ENCODE measurements at places on chromosomes 4 and X.

GRCh38 chr4:15740764-15741404 is 37.2 kb upstream of the CD38 start:
- DNase-seq = no peak

GRCh38 chrX:63402106-63402505 is 51.0 kb upstream of the SPIN4 start:
- DNase-seq = no peak

GRCh38 chr4:35934320-35934981 is 309.9 kb downstream of the ARAP2 start:
- peak; percentile 55 for DNase-seq

DNA sequence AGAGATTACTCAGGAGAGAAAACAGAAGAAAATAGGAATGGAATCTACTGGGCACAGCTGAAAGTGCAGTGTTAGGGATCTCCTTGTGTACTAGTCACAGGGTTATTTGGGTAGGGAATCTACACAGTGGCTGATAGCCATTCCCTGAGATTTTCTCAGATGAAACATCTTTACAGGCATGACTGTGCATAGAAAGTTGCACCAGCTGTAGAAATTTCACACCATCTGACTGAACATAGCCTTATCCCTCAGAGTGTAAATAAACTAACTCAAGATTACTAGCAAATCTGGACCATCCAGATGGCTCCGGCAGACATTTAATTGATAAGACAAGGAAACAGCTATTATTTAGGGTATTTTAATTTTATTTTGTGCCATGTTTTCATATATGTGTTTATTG is 2053.5 kb upstream of the TENM3 start:
- DNase-seq = no peak

GRCh38 chr4:139210486-139210885 is 33.5 kb upstream of the ELF2 start:
- DNase-seq = no peak

GRCh38 chrX:20455001-20455400 is 188.3 kb upstream of the RPS6KA3 start:
- DNase-seq = no peak

GRCh38 chr4:10837151-10837550 is 152.6 kb upstream of the CLNK start:
- DNase-seq = no peak

GRCh38 chrX:68868316-68868715 is 39.5 kb downstream of the EFNB1 start:
- no peak for DNase-seq

GRCh38 chrX:55039471-55039870 is 8.7 kb upstream of the ALAS2 start:
- DNase-seq = no peak

DNA sequence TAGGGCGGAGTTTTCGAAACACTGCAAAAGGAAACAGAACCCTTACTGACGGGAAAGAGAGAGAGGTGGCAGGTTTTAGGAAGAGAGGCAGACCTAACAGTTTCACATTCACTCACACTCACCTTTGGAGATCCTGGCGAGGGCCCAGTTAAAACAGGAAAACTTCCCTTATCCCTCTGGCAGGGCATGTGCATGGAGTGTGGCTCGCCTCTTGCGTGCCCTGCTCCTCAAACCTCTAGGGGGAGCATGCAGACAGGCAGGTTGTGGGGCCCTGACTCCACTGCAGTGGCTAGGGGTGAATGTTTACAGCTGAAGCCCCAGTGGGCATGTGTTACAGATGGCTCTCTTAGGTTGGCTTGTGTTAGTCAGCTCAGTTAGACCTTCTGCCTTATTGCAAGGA is 451.5 kb downstream of the UBE2NL start:
- no peak for DNase-seq

DNA sequence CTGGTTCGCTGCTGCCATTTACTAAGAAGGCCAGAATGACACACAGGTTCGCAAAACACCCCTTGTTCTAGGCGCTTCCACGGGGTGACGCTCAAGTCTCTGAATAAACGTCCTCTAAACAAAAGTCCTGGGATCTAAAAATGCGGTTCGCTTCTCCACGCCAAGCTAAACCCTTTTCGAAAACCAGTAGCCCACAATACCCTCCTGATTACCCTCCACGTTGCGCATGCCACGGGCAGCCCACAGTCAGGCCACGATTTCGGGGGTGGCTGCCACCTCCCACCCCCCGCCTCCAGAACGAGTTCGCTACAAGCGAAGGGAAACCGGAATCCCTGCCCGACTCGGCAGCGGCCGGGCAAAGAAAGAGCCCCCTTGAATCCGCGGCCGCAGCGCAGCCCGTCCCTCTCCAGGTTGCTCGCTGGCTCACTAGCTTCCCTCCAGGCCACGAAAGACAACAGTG is 423 bp downstream of the RPL39 start:
- DNase-seq = peak; percentile 68

DNA sequence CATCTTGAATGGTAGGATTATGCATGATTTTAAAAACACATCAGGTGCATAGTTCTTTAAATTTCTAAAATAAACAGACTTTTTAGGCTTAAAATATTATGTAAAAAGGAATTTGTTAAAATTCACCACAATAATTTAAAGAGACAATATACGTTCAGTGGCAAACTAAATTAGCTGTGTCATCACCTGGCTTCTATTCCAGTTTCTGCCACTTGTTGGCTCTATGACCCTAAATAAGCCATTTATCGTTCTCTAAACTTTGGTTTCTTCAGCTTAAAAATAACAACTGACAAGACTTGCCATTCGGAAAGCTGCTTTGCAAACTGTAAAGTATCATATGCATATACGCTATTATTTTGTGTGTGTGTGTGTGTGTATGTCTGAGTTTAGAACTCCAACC is 141.3 kb downstream of the MGST2 start:
- DNase-seq = no peak

- no peak for DNase-seq
Observed at GRCh38 chr4:177427192-177427591, 15.0 kb downstream of the AGA start.

GRCh38 chrX:16892504-16893362 is 22.6 kb upstream of the RBBP7 start:
- peak; percentile 89 for DNase-seq

DNA sequence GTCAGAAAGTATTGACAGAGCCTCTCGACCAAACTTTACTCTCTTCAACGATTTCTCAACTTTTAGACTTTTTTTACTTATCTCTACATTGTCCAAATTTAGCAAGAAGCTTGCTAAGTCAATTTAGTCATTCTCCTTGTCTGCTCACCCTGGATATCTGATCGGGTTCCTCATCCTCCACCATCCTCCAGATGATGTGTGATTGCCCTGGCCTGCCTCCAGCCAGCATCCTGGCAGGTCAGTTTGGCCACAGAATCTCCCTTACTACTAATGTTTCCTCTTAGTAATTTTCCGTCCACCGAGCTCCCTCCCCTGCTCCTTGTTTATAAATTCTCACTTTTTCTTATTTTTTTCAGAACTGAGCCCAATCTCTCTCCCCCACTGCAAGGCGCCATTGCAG is 167.9 kb upstream of the ZFP42 start:
- DNase-seq = no peak

DNA sequence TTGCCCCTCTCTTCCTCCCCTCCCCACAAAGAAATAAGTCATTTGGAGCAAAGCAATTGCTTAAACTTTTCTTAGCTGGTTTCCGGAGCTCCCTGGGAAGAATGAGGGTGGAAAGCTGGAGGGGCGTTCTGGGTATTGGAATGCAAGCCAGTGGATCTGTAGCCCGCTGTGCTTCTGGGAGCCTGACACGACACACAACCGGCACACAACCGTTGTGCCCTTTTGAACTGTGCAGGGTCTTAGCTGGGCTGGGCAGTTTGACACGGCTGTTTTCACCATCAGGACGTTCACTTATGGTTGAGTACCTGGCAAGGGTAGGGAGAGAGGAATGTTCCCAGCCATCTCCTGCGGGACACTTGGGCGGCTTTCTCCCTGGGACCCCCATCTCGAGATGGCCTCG is 38.3 kb downstream of the SHROOM2 start:
- no peak for DNase-seq

- DNase-seq = peak; percentile 68
Observed at GRCh38 chr4:185143601-185143969, 519 bp downstream of the SLC25A4 start.

DNA sequence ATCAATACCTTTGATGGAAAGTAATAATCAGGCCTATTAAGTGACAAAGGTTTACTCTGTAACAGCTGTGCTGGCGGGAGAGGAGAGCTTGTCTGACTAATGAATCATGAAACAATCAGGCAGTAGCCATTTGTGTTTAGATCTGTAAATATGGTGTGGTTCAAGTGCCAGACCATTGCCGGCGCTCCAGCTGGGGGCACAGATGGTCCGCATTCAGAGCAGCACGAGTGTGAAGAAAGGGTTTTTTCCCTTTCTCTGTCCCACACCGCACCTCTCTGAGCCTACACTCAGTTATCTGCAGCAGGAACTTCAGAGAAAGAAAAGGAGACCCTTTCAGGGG is 111.3 kb upstream of the PAQR3 start:
- DNase-seq = no peak

DNA sequence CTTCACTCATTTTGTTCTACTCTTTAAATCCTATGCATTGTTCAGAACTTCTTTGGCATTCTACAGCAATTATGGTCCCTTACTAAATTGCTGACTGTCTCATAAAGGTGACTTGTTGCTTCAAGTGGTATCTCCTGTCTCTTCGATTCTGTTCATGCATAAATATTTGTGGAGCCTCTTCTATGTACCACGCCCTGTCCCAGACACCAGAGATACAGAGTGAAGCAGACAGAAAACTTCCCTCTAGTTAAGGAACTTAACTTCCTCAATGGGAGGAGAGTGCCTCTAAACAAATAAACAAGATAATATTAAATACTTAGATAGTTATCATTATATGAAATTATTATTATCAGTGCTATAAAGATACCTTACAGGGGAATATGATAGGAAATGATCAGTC is 235.7 kb downstream of the FRAS1 start:
- DNase-seq = no peak

DNA sequence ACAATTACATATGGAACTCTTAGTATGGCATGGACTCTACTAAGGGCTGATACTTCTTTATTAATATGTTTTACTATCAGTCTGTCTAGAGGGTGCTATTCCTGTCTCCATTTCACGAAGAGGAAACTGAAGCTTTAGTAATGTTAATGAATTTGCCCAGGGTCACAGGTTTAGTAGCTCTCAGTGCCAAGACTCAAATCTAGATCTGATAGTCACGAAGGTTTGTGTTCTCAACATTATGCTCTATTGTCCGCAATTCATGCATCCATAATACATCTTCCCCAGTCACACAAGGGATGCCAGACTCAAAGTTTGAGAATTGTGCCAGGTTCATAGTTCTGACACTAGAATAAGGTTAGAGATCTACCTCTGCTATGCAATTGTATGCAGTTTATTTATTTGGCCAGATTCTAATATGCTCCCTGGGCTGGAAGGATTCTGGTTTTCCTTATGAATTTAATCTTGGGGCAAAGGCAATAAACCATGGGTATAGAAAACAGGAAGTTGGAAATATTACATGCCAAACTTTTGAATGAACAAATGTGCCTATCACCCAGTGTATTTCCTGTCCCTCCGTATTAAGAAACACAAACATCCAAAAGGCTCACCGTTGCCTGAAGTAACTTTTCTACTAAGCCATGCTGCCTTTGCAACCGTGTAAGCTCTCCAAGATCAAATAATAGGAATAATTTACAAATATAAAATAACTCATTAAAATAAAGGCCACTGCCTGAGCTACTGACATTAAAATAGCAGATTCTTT is 478.5 kb downstream of the INPP4B start:
- no peak for DNase-seq

DNA sequence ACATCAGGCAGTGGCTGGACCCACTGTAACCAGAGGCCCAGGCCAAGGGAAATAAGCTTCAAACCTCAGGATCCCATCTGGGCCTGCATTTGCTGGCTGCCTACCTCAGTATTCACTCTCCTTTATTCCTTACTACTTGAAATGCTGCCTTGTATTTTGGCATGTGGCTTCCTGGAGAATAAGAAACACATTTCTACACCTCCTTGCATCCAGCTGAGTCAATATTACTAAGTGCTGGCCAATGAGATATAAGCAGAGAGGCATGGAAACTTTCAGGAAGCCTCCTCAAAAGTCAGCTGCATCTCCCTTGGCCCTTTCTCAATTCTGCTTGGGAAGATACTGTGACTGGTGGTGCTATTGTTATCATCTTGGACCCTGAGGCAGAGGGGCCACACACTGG is 59.8 kb upstream of the RELL1 start:
- DNase-seq = no peak

GRCh38 chrX:15882704-15883539 is 28.3 kb upstream of the AP1S2 start:
- DNase-seq = peak; percentile 58

DNA sequence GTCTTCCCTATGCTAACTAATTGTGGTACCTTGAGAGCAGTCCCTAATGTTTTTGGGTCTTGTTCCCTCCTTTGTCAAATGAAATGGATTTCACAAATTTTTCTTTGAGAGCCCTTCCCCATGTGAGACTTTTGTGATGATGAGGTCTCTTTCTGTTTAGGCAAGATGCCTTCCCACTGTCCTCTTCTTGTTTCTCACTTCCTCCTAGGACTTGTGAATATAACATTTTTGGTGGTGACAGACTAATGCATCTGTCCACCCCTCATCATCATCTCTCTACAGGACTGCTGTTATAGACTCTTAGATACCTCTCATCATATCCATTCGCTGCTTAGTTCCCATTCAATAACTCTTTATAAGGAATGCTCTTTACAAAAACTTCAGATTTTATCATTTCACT is 8.7 kb upstream of the ANK2 start:
- DNase-seq = no peak

DNA sequence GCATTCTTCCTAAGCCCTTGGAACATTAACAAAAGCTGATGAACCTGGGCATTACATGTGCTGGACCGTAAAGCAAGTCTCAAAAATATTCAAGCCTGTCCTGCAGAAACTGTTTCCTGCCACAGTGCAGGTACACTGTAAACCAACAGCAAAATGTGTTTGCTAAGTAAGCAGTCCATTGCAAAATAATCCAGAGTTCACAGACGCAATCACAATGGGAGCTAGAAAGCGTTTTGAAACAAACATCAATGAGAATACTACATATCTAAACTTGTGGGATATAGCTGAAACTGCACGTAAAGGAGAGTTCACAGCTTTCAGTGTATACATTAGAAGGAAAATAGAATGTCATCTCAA is 61.6 kb downstream of the RGS12 start:
- DNase-seq = no peak

DNA sequence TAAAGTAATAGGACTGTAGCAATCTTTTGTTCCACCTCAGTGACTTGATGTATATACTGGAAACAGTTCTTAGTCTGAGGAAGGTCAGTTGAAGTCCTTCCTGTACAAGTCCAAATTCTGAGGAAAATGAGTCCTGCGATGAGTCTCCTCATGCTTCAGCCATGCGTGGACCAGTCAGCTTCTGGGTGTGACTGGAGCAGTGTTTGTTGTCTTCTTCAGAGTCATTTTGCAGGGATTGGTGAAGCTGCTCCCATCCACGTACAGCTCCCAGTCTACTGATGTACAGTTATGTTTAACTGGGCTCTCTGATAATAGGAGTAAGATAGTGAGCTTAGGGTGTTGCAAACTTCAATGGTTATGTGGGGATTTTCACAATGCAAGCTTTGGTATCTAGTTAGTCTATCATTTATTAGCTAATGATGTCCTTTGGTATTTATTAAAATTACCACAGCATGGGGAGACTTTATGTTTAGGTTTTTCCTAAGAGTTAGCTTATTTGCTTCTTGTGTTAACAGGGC is 3.4 kb downstream of the UGT2B17 start:
- no peak for DNase-seq
